ENCODE measurements at places on chromosomes 5 and 9. TPM values are rescaled to one million over a fixed set of nuclear protein-coding genes. Genes with fewer than 3 reads are reported as not detected.

The ADAMTSL1 gene
- 2.1 TPM for total RNA-seq

The CCDC192 gene
- total RNA-seq: not detected

The LRRTM2 gene
- total RNA-seq: not detected

The FRRS1L gene
- 0.81 TPM for total RNA-seq

The IFNA13 gene
- total RNA-seq: not detected

The PCDHGB3 gene
- 14.2 TPM for total RNA-seq

The ADGRD2 gene
- not detected for total RNA-seq

The C7 gene
- 84.1 TPM for total RNA-seq

The TLE4 gene
- total RNA-seq: 17.4 TPM

The CCDC183 gene
- 1.6 TPM for total RNA-seq

The BAG1 gene
- total RNA-seq: 150 TPM

The IL9 gene
- not detected for total RNA-seq

The SLC4A9 gene
- 0.19 TPM for total RNA-seq

The SLC22A4 gene
- total RNA-seq: 2.2 TPM

The ASPN gene
- total RNA-seq: 30.3 TPM

The GABRA1 gene
- not detected for total RNA-seq

The PCDHAC2 gene
- 0.67 TPM for total RNA-seq

The SPINK6 gene
- not detected for total RNA-seq

The IRX4 gene
- total RNA-seq: 12.1 TPM

The NR3C1 gene
- 68.5 TPM for total RNA-seq

The SHOC1 gene
- not detected for total RNA-seq

The AK1 gene
- total RNA-seq: 484 TPM

The SLCO6A1 gene
- not detected for total RNA-seq

The PRR16 gene
- total RNA-seq: 18.1 TPM

The MYMK gene
- not detected for total RNA-seq

The OR2K2 gene
- total RNA-seq: not detected

The FOXD4 gene
- total RNA-seq: not detected

The ANKRD31 gene
- total RNA-seq: 0.13 TPM

The MARCOL gene
- total RNA-seq: not detected

The GADD45G gene
- 29.6 TPM for total RNA-seq

The DOCK2 gene
- 4.6 TPM for total RNA-seq

The ANKRD34B gene
- not detected for total RNA-seq

The TEX48 gene
- not detected for total RNA-seq
